ENCODE measurements at places on chromosomes 7 and 10.
A peak's percentile ranks its signal among the peaks of the same experiment; 100 is the strongest.

GRCh38 chr7:39421251-39421650 is 145.0 kb upstream of the YAE1 start:
- DNase-seq = no peak

GRCh38 chr10:16565604-16566003 is 43.9 kb upstream of the C1QL3 start:
- no peak for DNase-seq

GRCh38 chr10:77241350-77241725 is 396.3 kb downstream of the KCNMA1 start:
- DNase-seq = no peak

DNA sequence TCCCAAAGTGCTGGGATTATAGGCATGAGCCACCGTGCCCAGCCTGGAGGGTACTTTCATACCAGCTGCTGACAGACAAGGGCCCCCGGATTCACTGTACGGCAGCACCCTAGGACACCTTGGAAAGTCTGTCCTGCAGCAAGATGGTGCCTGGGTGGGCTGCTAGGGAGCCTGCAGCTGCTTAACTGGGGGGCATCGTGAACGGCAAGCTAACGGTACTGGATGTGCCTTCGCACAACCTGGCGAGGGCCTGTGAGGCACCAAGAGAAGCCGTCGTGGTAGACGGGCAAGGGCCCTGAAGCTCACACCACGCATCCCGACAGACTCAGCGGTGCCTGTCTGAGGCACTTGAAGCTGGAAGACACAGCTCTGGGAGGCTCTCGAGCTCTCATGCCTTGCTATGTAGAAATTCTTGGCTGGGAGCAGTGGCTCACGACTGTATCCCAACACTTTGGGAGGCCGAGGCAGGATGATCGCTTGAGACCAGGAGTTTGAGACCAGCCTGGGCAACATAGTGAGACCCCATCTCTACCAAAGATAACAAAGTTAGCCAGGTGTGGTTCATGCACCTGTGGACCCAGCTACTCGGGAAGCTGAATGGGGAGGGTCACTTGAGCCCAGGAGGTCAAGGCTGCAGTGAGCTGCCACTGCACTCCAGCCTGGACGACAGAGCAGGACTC is 9.4 kb downstream of the BRAT1 start:
- DNase-seq = no peak

- no peak for DNase-seq
Observed at GRCh38 chr7:1569440-1569832, 396 bp downstream of the PSMG3 start.

- DNase-seq = no peak
Observed at GRCh38 chr7:72406820-72407403, 5.2 kb downstream of the CALN1 start.

DNA sequence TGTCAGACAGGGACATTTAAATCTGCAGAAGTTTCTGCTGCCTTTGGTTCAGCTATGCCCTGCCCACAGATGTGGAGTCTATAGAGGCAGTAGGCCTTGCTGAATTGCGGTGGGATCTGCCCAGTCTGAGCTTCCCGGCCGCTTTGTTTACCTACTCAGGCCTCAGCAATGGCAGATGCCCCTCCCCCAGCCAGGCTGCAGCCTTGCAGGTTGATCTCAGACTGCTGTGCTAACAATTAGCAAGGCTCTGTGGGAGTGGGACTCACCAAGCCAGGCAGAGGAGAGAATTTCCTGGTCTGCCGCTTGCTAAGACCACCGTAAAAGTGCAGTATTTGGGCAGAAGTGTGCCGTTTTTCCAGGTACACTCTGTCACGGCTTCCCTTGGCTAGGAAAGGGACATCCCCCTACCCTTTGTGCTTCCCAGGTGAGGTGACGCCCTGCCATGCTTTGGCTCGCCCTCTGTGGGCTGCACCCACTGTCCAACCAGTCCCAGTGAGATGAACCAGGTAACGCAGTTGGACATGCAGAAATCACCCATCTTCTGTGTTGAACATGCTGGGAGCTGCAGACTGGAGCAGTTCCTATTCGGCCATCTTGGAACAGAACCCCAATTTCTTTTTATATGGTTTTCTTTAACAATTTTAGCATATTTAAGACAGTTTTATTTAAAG is 28.4 kb upstream of the VWDE start:
- DNase-seq = no peak

DNA sequence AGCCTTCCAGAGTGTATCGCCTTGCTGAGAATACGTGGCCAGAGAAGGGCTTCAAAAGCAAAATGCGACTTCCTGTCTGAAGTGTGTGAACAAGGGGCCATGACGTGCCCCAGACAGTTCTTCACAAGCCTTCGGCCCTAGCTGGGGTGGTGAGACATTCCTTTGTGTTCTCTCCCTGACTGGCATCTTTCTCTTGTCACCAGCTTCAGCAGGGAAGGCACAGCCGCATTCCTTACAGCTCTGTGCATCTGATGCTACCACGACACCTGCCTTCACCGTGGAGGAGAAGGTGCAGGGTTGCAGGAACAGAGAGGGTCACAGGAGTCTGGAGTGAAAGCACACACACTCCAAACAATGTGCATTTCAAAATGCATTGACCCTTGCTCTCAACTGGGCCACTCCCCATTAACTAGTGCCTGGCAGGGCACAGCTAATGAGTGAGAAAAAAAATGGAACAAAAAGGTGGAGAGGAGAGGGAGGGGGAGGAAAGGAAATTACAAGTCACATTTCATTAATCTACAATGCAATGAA is 93.4 kb downstream of the GPR26 start:
- no peak for DNase-seq

- DNase-seq = peak; percentile 53
Observed at GRCh38 chr7:96075510-96076349, 246.2 kb downstream of the SLC25A13 start.

DNA sequence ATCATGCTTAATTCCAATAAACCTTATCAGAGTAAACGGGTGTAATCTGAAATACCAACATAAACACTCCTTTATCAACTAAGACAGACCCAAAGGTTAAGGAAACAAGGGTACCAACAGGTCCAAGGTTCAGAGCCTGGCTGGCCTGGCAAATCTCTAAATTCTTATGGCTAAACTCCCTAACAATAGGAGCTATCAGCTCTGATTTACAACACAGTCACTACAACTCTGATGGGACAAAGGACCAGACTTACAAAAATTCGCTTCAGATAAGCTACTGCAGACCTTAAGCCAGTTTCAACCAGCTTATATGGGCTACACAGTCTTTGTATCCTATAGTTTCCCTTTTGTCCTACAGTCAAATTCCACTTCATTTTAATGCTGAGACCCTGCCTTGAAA is 381.9 kb downstream of the ZWINT start:
- no peak for DNase-seq

- no peak for DNase-seq
Observed at GRCh38 chr10:71015674-71016073, 127.3 kb upstream of the PCBD1 start.

DNA sequence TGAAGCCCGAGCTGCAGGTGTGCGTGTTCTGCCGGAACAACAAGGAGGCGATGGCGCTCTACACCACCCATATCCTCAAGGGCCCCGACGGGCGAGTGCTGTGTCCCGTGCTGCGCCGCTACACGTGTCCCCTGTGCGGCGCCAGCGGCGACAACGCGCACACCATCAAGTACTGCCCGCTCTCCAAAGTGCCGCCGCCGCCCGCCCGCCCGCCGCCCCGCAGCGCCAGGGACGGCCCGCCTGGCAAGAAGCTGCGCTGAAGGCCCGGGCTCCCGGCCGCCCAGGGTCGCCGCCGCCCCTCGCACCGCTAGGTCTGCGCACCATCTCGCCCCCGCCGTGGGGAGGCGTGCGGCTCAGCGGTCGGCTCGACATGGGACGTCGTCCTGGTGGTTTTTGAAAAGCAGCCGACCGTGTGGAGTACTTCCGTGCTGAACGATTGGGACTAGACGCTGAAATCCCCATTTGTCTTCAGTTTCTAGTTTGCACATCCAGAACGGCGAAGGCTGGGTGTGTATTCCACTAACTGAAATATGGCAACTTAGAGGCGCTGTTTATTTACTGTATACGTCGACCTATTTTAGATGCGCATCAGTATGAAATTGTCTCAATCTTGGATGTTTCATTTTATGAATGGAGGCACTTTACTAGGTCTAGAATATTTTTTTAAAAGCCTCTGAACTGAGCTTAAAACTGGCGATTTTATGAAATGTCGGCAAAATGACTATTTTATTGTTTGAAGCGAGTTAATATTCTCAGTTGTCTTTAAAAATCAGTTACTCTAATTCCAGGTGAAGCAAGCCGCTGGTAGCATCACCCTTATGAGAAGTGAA is 1.1 kb downstream of the NANOS1 start:
- peak; percentile 33 for DNase-seq

DNA sequence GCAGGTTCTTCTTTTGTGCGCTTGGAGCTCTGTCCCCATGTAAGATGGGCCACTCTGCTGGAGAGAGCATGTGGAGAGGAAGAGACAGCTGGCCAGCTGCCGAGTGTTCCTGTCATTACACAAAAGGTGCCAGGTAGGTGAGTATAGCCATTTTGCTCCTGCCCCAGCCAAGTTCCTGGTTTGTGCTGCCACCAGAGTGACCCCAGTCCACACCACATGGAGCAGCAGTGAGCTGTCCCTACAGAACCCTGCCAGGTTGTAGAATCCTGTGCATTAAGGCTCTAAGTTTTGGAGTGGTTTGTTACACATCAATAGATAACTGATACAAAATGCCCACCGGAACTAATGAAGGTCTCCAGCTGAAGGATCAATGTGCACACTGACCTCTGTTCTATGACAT is 84.6 kb upstream of the GHITM start:
- no peak for DNase-seq

DNA sequence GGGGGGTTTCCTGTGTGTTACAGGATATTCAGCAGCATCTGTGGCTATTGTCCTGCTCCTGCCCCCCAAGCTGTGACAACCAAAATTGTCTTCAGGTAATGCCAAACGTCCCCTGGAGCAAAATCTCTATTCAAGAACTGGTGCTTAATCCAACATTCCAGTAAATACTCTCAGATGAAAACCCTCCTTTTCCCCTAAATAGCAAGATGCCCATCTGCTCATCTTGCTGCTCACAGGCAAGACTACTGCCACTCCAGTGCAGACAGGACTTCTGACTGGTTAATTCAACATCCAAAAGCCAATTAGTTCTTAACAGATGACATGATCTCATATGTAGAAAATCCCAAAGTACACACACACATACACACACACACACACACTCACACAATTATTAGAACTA is 20.5 kb upstream of the JAZF1 start:
- DNase-seq = no peak

- DNase-seq = no peak
Observed at GRCh38 chr7:50400114-50400513, 50.0 kb downstream of the FIGNL1 start.

DNA sequence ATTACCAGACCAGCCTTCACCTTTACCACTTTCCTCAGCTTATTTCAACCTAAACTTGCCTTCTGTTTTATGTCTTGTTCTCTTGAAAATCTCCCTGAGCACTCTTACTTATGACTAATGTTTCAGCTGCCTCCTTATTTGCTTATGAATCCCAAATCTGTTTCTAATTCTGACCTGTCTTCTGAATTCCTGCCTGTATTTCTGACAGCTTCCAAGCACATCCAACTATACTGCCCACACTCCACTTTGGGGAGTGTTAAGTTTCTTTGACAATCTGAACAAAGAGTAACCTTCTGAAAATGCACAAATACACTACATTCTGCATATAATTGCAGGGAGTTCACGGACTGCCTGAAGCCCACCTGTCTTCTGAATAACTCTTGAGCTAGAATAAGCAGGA is 48.7 kb downstream of the ARMC3 start:
- DNase-seq = peak; percentile 34

GRCh38 chr7:22718200-22718711 is 8.7 kb upstream of the IL6 start:
- peak; percentile 87 for DNase-seq

GRCh38 chr7:120259386-120259785 is 13.6 kb upstream of the KCND2 start:
- peak; percentile 34 for DNase-seq

DNA sequence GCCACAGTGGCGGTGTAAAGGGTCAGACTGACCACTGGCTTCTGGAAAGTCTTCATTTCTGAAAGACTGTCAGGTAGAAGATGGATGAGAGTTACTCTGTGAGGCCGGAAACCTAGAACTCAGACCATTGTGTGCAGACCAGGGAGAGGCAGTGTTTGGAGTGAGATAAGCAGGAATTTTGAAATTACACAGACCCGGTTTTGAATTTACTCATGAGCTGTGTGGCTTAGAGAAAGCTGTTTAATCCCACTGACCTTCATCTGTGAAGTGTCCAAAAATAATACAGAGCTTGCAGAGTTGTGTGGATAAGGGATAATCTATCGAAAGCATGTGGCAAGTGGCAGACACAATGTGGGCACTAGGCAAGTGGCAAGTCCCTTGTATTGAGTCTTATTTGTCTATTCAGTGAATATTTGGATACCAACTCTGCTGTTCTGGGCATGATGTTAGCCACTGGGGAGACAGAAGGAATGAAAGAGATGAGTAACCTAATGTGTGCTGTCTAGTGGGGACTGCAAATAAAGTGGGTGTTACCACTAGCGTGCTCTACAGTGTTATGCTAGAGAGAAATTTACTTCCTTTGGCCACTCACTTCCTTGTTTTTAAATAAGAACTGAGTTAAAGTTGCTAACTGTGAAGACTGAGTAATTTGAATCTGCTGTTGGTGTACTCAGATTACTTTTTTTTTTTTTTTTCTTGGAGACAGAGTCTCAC is 69.4 kb downstream of the KIAA1217 start:
- DNase-seq = no peak

DNA sequence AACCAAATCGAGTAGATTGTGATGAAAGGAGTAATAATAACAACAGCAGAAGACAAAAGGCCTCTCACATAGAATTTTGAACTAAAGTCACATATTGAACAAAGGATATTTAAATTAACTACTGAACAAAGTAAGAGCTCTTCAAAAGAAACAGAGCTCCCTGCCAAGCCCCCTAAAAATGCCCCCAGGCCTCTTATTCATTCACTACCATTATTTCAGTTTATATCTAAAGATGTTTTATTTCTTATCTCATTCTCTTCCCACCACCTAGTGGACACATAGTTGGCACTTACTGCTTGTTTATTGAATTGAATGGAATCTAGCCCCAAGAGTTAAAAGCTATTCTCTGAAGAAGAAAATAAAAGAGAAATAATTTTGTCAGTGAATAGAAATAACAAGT is 37.4 kb downstream of the VCL start:
- no peak for DNase-seq

- no peak for DNase-seq
Observed at GRCh38 chr7:131637859-131638258, 81.4 kb upstream of the PODXL start.

DNA sequence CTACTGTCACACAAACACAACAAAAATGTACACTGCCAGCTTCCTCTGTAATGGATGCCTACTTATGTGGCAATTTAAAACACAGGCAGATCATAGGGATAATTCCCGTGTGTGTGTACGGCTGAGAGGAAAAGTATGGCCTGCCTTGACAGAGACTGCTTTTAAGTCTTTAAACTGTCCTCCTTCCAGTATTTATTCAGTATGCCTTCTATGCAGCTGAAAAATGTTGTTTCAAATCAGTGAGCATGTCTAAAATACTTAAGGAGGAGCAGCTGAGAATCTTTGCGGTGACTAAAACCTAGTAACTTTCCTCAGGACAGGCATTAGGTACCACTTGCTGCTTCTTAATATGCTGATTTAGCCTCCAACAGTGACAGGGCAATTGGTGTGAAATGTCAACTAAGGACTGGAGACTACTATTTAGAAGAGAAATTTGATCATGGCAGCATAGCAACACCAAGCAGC is 126.3 kb downstream of the CACNA2D1 start:
- no peak for DNase-seq
